ENCODE measurements at places on chromosomes 3 and 15. TPM values are rescaled to one million over a fixed set of nuclear protein-coding genes. Genes with fewer than 3 reads are reported as not detected.

MKRN2OS gene
- total RNA-seq = 0.60 TPM

UBA7 gene
- 6.1 TPM for total RNA-seq

VGLL3 gene
- 0.31 TPM for total RNA-seq

- no peak for DNase-seq
Observed at GRCh38 chr15:98914626-98915025, 93.0 kb downstream of the PGPEP1L start.

- DNase-seq = no peak
Observed at GRCh38 chr3:71070497-71071463, 512.7 kb downstream of the FOXP1 start.

DNA sequence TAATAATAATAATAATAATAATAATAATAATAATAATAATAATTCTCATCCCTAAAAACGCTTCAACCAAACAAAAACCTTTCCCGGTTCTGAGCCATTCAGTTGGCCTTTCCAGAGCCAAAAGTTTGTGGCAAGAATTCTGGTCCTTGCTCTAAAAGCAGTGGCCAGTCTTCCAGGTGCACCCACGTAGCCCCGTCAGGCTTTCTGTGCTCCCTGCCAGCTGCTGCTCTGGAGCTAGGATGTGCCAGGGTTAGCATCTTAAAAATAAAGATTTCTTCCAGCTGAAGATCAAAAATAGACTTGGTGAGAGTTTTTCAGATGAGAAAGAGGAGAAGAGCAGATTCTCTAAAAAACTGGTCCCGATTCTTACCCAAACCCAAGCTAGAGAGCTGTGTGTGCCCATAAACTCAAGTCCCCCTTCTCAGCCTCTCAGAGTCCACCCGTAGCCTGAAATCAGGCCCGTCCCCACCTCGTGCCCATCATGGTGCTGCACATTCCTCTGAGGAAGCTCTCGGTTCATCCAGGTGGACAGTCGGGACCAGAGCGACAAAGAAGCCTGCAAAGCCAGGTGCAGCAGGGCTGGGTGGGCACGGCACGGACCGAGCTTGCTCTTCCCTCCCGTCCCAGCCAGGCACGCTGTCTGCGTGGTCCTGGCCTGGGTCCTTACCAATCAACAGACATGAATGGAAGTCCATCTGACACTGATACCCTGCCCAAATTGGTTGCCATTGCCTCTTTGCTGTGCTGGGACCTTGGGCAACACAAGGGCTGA lies 155.6 kb downstream of the LRRC28 start:
- DNase-seq = no peak

DNA sequence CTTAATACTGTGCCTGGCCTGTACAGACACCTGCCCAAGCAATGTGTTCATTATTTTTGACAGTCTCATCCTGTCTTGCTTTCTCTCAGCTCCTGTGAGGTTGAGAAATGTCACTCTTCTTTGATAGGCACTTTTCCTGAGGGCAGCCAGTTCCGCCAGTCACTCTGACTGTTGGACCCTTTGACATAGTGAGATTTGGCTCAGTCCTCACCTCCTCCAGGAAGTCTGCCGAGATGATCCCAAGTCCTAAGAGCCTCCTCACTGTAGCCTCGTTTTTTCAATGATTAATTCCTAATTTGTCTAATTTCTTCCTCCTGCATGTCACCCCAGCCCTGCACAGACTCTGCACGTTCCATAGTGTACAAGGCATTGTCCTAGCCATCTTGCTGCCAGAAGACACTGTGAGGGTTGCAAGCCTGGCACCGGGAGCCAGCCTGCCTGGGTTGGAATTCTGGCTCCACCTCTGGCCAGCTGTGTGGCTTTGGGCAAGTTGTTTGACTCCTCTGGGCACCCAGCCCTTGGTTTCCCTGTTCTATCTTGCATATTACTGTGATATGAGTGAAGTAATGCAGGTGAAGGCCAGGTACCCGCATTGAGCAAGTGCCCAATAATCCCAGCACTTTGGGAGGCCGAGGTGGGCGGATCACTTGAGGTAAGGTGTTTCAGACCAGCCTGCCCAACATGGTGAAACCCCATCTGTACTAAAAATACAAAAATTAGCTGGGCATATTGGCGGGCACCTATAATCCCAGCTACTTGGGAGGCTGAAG lies 24.3 kb downstream of the RPLP1 start:
- no peak for DNase-seq

DNA sequence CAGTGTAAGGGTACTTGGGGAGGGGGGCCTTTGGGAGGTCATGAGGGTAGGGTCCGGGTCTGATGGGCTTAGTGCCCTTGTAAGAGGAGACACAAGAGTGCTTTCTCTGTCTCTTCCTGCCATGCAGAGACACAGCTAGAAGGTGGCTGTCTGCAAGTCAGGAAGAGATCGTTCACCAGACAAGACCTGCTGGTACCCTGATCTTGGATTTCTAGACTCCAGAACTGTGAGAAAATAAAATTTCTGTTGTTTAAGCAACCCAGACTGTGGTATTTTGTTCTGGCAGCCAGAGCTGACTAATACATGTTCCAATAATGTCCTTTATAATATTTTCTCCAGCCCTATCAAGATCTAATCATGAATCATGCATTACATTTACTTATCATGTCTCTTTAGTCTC lies 130.0 kb upstream of the VEPH1 start:
- no peak for DNase-seq

- no peak for DNase-seq
Observed at GRCh38 chr3:157452097-157452496, 15.4 kb downstream of the PTX3 start.

All from HT-29 (cell line).